Retina (tissue), 1 donor: ENCODE measurements at places on chromosomes 1 and 21.

- peak; percentile 65 for DNase-seq
Observed at GRCh38 chr1:53073868-53074311, 11.9 kb downstream of the PODN start.

GRCh38 chr21:40809673-40810197 lies 37.2 kb downstream of the DSCAM start:
- peak; percentile 28 for DNase-seq

- no peak for DNase-seq
Observed at GRCh38 chr1:178495741-178496409, 889 bp downstream of the CLEC20A start.

- no peak for DNase-seq
Observed at GRCh38 chr1:54950006-54950368, 30.4 kb upstream of the TMEM61 start.

GRCh38 chr1:51252366-51252765 lies 16.3 kb downstream of the RNF11 start:
- no peak for DNase-seq

- DNase-seq = no peak
Observed at GRCh38 chr1:180249725-180250498, 19.8 kb downstream of the LHX4 start.

DNA sequence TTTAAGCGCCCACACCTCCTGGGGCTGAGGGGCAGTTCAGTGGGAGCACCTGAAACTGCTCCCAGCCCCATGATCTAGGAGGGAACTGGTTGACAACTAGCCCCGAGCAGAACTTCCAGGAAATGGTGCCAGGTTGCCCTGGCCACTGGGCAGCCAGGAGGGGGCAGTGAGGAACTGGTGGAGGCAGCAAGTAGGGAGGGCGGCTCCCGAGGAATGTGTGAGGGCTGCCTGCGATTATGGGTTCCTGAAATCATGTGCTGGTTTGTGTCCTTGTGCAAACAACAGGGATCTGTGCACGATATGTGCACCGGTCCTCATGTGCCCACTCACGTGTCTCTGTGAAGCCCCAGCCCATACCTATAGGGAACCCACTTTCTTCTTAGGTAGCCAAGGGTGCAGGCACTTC lies 9.9 kb downstream of the GPR3 start:
- DNase-seq = peak; percentile 20

GRCh38 chr1:35466120-35466519 lies 91.1 kb downstream of the KIAA0319L start:
- DNase-seq = no peak

DNA sequence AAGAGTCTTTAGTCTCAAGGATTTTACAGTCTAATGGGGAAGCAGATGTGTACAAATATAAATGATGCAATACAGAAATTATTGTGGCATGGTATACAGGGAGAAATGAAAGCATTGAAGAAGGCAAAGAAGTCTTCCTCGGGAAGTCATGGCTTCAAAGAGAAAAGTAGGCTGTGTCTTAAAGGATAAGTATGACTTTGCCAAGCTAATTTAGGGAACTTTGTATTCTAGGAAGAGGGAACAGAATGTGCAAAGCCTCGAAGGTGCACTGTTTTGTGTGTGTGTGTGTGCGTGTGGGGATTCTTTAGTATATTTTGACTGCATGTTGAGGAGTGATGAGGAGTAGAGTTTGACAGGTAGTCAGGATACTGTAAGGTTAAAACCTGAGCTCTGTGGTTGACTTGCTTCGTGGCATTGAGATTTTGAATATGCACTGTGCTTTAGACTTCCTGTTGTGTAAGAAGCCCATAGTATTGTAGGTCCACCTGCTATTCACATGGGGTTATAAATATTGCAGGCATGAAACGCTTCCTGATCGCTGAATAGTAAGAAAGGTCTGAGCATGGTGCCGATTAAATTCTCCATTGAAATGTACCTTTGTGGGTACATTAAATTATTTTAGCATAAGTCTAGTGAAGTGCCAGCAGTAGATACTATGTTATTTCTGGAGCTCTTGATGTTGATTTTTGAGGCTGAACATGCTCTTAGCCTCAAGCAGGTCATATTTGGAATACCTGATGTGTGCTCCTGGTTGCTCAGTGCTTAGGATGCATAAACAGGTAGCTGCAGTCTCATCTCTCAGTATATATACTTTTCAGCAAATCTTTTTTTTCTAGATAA lies 8.0 kb downstream of the SMAP2 start:
- no peak for DNase-seq

DNA sequence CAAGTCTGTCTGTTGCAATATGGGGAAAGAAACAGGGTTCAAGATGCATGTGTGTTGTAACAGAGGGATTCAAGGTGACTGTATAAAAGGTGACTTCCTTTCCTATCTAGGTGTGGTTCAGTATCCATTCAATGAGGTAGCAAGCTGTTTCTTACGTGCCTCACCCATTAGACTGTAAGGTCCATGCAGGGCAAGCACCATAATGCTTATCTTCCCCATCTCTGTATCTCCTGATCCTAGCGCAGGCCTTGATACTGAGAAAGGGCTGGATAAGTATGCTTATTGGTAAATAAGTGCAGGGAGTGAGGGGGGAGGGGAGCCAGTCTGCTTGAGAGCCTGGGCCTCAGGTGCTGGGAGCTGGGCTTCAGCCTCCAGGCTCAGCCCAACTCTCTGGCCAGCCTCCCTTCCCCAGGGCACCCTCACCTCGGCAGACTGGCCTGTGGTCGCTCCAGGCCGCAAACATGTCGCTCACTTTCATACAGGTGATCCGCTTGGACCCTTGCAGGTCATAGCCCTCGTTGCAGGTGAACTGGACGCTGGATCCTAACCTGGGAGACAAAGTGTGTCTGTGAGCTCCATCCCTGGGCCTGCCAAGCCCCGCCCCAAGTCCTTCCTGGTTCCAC lies 44.5 kb upstream of the HMGB4 start:
- no peak for DNase-seq

GRCh38 chr1:35923791-35924221 lies 7.1 kb upstream of the AGO3 start:
- DNase-seq = no peak
